ENCODE measurements at places on chromosomes 11 and 22.

- peak; percentile 20 for DNase-seq
- H3K27ac ChIP-seq, result no peak overlapping the region
- H3K36me3 ChIP-seq, result no peaks in the 10 kb centered on the region
- H3K4me1 ChIP-seq, result peaks cover 15% of the 10 kb centered on the region
Measured at GRCh38 chr11:109019342-109019936, 354.6 kb downstream of the DDX10 start.

- no peaks in the 10 kb centered on the region for H3K36me3 ChIP-seq
- no peak overlapping the region for H3K4me3 ChIP-seq
- H3K27me3 ChIP-seq, result no peaks in the 10 kb centered on the region
- no peak overlapping the region for H3K27ac ChIP-seq
- DNase-seq, result no peak
Measured at GRCh38 chr11:104776501-104777170, 121.6 kb downstream of the CASP12 start.

DNA sequence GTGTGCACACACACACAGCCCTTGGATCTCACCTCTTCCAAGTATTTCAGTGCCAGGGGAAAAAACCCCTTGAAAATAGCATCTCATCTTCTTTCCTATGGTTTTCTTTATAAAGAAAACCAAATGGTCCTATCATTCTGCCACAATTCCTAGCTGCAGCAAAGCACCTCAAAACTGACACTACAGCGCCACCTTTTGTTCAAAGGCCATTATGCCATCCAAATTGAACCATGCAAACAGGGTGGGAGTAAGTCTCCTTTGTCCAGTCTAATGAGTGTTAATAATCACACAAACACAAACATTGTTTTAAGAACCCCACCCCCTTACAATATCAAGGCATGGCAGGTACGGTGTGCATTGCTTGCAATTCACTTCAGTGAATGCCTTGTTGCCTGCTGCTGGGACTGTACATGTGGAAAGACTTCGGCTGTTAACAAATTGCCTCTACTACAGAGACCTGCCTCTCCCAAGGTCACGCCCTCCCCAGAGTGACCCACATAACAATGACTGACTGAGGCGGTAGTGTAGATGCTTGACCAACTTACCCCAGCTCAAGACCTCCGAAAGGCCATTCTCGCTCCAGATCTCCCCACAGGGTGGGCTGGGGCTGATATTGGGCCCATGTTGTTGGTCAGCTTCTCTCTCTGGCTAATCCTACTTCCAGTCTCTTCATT lies 31.7 kb downstream of the FAM181B start:
- H3K4me3 ChIP-seq, result no peak overlapping the region
- no peaks in the 10 kb centered on the region for H3K36me3 ChIP-seq
- H3K4me1 ChIP-seq, result no peaks in the 10 kb centered on the region
- H3K27me3 ChIP-seq, result no peaks in the 10 kb centered on the region
- H3K27ac ChIP-seq, result no peak overlapping the region
- DNase-seq, result no peak

- H3K27me3 ChIP-seq, result peaks cover 4% of the 10 kb centered on the region
- no peak overlapping the region for H3K27ac ChIP-seq
- DNase-seq, result no peak
- no peak overlapping the region for H3K4me3 ChIP-seq
Measured at GRCh38 chr11:69877235-69877634, 58.0 kb upstream of the FGF3 start.

DNA sequence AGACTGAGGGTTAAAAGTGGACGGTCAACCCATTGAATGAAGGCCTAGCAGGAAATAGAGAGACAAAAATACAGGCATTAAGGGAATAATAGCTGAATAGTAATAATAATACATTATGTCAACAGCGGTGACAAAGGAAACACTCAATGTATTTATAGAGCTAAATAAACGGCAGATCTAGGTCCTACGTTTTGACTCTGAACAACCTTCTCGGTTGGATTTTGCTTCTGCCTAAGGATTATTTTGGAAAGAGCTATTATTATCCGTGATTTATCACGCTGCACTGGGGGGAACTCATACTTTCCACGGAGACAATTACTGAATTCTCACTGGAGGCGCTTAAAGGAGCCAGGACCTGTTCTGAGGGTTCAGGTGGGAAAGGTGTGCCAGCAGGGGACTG lies 118.2 kb upstream of the KIRREL3 start:
- H3K4me3 ChIP-seq, result no peak overlapping the region
- peaks cover 3% of the 10 kb centered on the region for H3K27me3 ChIP-seq
- H3K27ac ChIP-seq, result no peak overlapping the region
- H3K36me3 ChIP-seq, result no peaks in the 10 kb centered on the region
- DNase-seq, result no peak

GRCh38 chr11:111696556-111696955 lies 69.6 kb downstream of the PPP2R1B start:
- DNase-seq, result no peak
- peak overlapping the region; percentile 7 for H3K27ac ChIP-seq
- H3K4me1 ChIP-seq, result peaks cover 15% of the 10 kb centered on the region
- no peaks in the 10 kb centered on the region for H3K27me3 ChIP-seq

GRCh38 chr11:57818812-57819211 lies 57.2 kb downstream of the CTNND1 start:
- peaks cover 2% of the 10 kb centered on the region for H3K27me3 ChIP-seq
- no peak overlapping the region for H3K4me3 ChIP-seq
- peaks cover 17% of the 10 kb centered on the region for H3K36me3 ChIP-seq
- H3K27ac ChIP-seq, result no peak overlapping the region

DNA sequence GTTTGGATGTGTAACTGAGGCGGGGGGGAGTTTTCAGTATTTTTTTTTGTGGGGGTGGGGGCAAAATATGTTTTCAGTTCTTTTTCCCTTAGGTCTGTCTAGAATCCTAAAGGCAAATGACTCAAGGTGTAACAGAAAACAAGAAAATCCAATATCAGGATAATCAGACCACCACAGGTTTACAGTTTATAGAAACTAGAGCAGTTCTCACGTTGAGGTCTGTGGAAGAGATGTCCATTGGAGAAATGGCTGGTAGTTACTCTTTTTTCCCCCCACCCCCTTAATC lies 2.3 kb downstream of the MALAT1 start:
- peaks cover 17% of the 10 kb centered on the region for H3K27me3 ChIP-seq
- no peak overlapping the region for H3K4me3 ChIP-seq
- no peak for DNase-seq
- no peaks in the 10 kb centered on the region for H3K36me3 ChIP-seq
- no peak overlapping the region for H3K27ac ChIP-seq
- H3K4me1 ChIP-seq, result peaks cover 51% of the 10 kb centered on the region

GRCh38 chr11:45501392-45502225 lies 163.8 kb downstream of the CHST1 start:
- no peak for DNase-seq
- H3K4me3 ChIP-seq, result no peak overlapping the region
- H3K36me3 ChIP-seq, result no peaks in the 10 kb centered on the region
- no peak overlapping the region for H3K27ac ChIP-seq
- peaks cover 3% of the 10 kb centered on the region for H3K27me3 ChIP-seq
- H3K4me1 ChIP-seq, result no peaks in the 10 kb centered on the region

- no peak overlapping the region for H3K4me3 ChIP-seq
- peak overlapping the region; percentile 75 for H3K27ac ChIP-seq
- H3K27me3 ChIP-seq, result no peaks in the 10 kb centered on the region
- DNase-seq, result no peak
- H3K36me3 ChIP-seq, result peaks cover 32% of the 10 kb centered on the region
- peaks cover 14% of the 10 kb centered on the region for H3K4me1 ChIP-seq
Measured at GRCh38 chr11:116890607-116891006, 53.2 kb upstream of the APOA1 start.

DNA sequence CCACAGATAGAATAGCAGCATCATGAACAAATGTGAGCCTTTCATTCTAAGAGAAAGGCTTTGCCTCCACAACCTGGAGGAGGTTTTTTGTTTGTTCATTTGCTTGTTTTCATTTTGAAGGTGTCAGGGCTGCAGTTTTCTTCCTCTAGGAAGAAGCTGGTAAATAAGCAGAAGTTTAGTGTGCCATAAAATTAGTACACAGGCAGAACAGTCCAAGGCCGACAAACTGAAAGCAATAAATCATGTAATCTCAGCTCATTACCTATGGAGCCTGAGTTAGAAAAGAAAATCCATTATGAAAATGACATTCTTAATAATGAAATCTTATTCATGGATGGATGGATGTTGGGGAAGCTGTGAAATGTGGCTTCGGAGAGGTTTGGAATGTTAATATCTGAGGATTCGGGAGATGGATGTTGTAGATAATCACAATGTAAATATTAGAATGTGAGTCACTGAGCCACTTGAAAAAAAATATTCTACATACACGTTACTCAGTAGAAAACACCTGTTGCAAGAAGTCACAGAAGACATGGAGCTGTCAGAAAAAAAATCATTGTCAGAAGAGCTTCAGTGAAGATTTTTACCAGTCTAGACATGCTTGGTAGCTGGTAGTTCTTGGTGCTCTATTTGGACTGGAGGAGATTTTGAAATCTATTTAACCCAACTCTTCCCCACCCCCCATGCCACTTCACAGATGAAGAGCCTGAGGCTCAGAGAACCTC lies 15.0 kb upstream of the ZDHHC13 start:
- H3K36me3 ChIP-seq, result no peaks in the 10 kb centered on the region
- no peak overlapping the region for H3K4me3 ChIP-seq
- no peak for DNase-seq
- H3K27ac ChIP-seq, result no peak overlapping the region
- no peaks in the 10 kb centered on the region for H3K4me1 ChIP-seq
- peaks cover 5% of the 10 kb centered on the region for H3K27me3 ChIP-seq

GRCh38 chr11:10567446-10567845 lies 1.0 kb downstream of the LYVE1 start:
- H3K4me3 ChIP-seq, result no peak overlapping the region
- peaks cover 5% of the 10 kb centered on the region for H3K27me3 ChIP-seq
- DNase-seq, result no peak
- no peaks in the 10 kb centered on the region for H3K4me1 ChIP-seq

DNA sequence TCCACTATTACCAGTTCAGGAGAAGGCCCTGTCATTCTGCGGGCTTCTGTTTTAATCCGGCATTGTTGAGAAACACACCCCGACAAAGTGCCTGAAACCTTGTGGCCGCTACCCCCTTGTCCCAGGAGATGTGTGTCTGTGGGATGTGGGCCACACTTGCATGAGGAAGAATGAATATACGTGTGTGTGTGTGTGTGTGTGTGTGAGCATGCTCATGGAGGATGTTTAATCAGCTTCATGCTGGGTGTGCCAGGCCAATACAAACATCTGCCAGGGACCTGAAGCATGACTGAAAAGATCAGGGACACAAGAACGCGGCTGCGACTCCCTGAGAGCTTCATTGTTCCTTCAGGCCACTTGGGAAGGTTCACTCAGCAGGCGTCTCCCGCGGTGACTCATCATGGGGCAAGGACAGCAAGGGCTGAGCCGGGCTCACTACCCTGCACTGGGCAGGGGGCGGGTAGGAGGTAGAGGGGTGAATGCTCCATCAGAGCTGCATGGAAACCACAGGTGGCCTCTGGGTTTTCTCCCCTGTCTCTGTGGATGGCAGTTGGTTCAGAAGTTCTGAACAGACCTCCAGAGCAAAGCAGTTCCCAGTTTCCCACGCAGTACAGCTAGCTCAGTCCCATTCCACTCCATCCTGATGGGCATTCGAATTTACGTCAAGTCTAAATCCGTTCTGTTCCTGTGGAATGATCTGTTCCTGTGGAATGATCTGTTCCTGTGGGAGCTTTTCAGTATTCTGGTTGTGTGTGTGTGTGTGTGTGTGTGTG lies 7.0 kb upstream of the MALAT1 start:
- peaks cover 14% of the 10 kb centered on the region for H3K4me1 ChIP-seq
- no peak overlapping the region for H3K27ac ChIP-seq
- no peaks in the 10 kb centered on the region for H3K36me3 ChIP-seq
- H3K27me3 ChIP-seq, result no peaks in the 10 kb centered on the region

DNA sequence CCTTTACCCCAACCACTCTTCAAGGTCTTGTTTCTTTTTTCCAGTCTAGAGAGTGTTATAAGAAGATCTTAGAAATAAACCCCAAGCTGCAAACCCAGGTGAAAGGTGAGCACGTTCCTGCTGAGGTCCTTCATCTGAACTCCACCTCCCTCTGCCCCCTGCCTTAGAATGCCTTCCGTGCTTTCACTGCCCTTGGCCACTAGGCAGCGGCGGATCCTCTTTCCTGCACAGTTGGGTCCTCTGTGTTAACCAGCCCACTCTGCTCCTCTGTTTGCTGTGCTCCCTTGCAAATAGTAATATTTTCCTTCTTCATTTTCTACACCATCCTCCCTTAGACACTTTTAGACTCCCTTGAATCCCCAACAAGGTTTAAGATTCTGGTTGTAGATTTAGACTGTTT lies 24.3 kb downstream of the TTC12 start:
- no peaks in the 10 kb centered on the region for H3K4me1 ChIP-seq
- H3K36me3 ChIP-seq, result peaks cover 53% of the 10 kb centered on the region
- no peak overlapping the region for H3K27ac ChIP-seq

- H3K4me3 ChIP-seq, result no peak overlapping the region
- no peak overlapping the region for H3K27ac ChIP-seq
- no peaks in the 10 kb centered on the region for H3K36me3 ChIP-seq
- H3K27me3 ChIP-seq, result no peaks in the 10 kb centered on the region
Measured at GRCh38 chr11:67332081-67332691, 21.2 kb downstream of the POLD4 start.

- peaks cover 8% of the 10 kb centered on the region for H3K27me3 ChIP-seq
- H3K36me3 ChIP-seq, result no peaks in the 10 kb centered on the region
- H3K4me1 ChIP-seq, result peaks cover 20% of the 10 kb centered on the region
- no peak overlapping the region for H3K4me3 ChIP-seq
- no peak overlapping the region for H3K27ac ChIP-seq
- DNase-seq, result no peak
Measured at GRCh38 chr22:45125188-45125587, 38.5 kb upstream of the NUP50 start.

GRCh38 chr11:22157531-22157930 lies 35.4 kb upstream of the ANO5 start:
- H3K27ac ChIP-seq, result no peak overlapping the region
- no peak overlapping the region for H3K4me3 ChIP-seq
- no peaks in the 10 kb centered on the region for H3K36me3 ChIP-seq

DNA sequence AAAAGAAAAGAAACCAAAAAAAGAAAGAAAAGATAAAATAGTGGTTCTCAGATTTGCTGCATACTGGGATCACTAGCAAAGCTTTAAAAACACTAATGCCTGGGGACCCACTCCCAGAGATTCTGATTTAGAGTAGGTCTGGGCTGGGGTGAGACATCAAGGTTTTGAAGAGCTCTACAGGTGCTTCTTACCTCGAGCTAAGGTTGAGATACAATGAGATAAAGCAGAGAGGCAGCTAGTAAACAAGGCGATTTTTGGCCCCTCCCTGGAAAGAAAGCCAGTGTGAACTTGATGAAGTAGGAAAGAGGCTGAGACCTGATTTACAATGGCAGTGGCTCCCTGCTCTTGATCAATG lies 327.6 kb upstream of the CCDC90B start:
- no peaks in the 10 kb centered on the region for H3K4me1 ChIP-seq
- no peak overlapping the region for H3K4me3 ChIP-seq
- DNase-seq, result no peak
- no peaks in the 10 kb centered on the region for H3K36me3 ChIP-seq
- H3K27me3 ChIP-seq, result no peaks in the 10 kb centered on the region
